Neural crest cell (in vitro differentiated cells): ENCODE measurements at places on chromosomes 7 and 10. TPM values are rescaled to one million over a fixed set of nuclear protein-coding genes. Genes with fewer than 3 reads are reported as not detected.

- no peak for DNase-seq
These were observed 120.7 kb downstream of the COL28A1 start for GRCh38 chr7:7414791-7415603.

DNA sequence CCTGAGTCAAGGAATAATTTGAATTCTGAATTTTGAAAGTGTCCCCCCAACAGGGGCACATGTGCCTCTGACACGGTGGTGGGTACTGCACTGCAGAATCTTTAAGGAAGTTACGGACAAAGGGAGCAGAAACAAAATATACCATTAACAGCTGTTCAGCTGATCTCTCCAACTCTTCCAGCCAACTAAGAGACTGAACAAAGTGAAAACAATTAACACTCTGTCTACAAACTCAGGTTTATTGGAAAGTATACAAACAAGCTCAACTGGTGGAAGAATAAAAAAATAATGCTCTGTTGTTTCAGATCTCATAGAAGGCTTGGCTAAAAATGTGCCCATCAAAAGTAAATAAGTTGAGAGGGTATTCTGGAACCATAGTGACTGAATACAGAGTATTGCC lies 34.4 kb downstream of the ASB4 start:
- no peak for DNase-seq

GRCh38 chr7:90708841-90709317 lies 112.8 kb downstream of the CDK14 start:
- peak; percentile 17 for DNase-seq

GRCh38 chr10:48770561-48771089 lies 86.0 kb downstream of the WDFY4 start:
- no peak for DNase-seq

- no peak for DNase-seq
These were observed 10.2 kb downstream of the LMTK2 start for GRCh38 chr7:98116656-98117461.

- DNase-seq: no peak
These were observed 261.8 kb downstream of the GATA3 start for GRCh38 chr10:8316284-8316683.

- DNase-seq: no peak
These were observed 4.5 kb downstream of the NUDCD3 start for GRCh38 chr7:44486001-44486400.

GRCh38 chr10:11697718-11698527 lies 44.3 kb upstream of the ECHDC3 start:
- DNase-seq: no peak

GRCh38 chr7:32318300-32319011 lies 171.7 kb downstream of the LSM5 start:
- no peak for DNase-seq

DNA sequence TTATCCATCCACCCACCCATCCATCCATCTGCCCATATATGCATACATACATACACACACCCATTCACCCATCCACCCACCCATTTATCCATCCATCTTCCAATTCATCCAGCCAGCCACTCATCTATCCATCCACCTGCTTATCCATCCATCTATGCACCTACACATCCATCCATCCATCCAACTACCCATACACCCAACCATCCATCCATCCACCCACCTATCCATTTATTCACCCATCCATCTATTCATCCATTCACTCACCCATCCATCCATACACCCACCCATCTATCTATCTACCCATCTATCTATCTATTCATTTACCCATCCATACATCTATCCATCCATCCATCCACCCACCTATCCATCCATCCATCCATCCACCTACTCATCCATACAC lies 17.3 kb downstream of the TMEM72 start:
- DNase-seq: no peak

DNA sequence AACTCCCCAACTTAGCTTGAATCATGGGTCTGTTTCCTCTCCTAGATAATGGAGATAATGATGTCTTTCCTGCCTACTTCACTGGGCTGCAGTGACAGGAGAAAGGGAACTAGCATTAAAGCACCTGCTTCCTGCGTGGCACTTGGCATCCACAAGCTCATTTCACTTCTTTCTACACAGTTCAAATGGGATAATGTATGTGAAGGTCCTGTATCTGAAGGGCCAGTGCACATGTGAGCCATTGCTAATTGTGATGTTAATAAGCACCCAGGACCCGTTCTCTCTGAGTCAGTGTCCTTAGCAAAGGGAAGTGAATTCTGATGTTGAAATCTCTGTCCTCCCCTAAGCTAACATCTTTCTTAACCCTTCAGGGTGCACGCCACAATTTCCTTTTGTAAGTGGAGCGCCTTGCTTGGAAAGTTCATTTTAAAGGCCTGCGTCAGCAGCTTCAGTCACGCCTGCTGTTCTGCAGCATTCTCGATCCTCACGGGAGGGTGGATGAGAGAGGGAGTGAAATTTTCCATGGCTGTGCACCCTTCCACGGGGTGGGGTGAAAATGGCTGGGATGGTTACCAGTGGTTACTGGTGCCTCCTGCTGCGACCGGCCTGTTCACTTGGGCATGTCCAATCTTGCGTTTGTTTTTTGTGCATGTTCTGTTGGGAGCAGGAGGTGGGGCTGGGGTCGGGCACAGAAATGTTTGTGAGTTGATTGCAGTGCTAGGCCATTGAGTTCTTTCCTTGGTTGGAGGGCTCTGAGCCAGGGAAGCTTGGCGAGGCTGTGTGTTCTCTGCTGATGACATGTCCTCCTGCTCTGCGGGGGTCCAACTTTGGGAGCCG lies 59.2 kb downstream of the HK1 start:
- no peak for DNase-seq

- DNase-seq: no peak
These were observed 3.7 kb upstream of the UPP1 start for GRCh38 chr7:48085433-48085791.

DNA sequence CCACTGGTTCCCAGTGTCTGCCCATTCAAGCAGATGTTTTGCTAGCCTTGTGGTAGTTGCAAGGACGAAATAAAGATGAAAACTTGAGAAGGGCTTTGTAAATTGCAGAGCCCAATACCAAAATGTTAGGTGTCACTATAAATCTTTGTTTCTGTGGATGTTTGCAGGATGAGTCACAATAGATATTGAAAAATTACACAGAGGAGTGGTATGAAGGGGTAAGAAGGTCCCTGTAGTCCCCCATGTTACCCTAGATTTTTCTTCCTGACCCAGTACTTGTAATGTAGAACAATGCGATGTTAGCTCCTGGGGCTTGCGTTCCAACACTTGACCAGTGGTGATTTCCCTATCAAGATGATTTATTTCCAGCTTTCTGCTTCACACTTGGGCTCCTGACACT lies 102.6 kb upstream of the LYZL1 start:
- no peak for DNase-seq

DNA sequence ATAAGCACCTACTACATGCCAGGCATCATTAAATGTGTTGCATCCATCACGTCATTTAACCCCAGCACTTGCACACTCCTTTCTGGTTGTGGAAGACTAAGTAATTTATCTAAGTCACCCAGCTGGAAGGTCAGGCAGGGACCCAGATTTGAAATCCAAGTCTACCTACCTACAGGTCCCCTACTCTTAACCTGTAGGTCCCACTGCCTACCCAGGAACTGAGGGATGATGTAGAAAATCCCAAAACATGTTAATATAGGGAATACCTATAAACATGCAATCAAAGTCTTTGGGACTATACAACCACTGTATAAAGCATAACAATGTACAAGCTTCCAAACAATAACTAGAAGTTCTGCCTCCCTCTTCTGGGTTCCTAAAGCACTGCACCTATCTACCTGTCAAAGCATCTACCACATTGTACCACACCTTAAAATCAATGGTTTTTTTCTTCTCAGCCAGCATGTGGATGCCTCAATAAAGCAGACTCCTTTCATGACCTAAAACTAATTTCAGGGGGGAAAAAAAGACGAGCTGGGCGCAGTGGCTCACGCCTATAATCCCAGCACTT lies 5.6 kb downstream of the IL6 start:
- no peak for DNase-seq

GRCh38 chr7:115124409-115124939 lies 202.6 kb downstream of the MDFIC start:
- no peak for DNase-seq

GRCh38 chr7:134710854-134711624 lies 64.4 kb downstream of the BPGM start:
- no peak for DNase-seq

DNA sequence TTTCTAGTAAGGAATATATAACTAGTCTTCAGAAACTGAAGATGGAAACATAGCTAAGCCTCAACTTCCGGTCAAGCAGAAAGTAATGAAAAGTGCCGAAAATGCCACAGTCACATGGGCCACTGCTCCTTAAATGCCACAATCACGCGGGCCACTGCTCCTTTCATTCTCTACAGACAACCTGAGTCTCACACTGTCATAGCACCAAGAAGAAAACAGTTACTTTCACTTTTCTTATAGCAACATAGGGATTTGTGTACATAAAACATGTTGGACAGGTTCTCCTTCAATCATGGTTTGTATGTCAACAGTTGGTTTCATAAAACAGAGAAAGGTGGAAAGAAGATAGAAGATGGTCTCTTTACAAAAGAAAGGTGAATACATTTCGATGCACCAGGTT lies 48.6 kb upstream of the NOBOX start:
- no peak for DNase-seq

- no peak for DNase-seq
These were observed 70.6 kb downstream of the KMT2E start for GRCh38 chr7:105084581-105084980.

- no peak for DNase-seq
These were observed 42.3 kb downstream of the DPYSL4 start for GRCh38 chr10:132229096-132229495.

DNA sequence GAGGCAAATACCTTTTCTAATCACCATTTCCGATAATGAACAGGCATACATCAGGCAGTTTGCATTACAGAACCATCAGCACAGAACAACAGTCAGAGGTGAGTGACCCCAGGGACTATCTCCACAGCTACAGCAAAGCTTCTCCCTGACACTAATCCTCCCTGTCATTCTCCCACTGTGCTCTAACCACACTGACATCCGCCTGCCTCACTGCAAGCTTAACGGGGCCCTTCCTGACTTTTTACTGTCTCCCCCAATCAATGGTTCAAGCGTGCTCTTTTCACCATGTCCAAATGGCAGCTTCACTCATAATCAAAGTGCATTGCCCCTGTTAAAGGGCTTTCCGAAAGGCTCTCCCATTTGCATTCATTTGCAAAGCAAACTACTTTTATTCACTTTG lies 196.3 kb downstream of the DNAJC1 start:
- DNase-seq: peak; percentile 36

GRCh38 chr10:124200011-124200410 lies 106.6 kb upstream of the CHST15 start:
- no peak for DNase-seq

DNA sequence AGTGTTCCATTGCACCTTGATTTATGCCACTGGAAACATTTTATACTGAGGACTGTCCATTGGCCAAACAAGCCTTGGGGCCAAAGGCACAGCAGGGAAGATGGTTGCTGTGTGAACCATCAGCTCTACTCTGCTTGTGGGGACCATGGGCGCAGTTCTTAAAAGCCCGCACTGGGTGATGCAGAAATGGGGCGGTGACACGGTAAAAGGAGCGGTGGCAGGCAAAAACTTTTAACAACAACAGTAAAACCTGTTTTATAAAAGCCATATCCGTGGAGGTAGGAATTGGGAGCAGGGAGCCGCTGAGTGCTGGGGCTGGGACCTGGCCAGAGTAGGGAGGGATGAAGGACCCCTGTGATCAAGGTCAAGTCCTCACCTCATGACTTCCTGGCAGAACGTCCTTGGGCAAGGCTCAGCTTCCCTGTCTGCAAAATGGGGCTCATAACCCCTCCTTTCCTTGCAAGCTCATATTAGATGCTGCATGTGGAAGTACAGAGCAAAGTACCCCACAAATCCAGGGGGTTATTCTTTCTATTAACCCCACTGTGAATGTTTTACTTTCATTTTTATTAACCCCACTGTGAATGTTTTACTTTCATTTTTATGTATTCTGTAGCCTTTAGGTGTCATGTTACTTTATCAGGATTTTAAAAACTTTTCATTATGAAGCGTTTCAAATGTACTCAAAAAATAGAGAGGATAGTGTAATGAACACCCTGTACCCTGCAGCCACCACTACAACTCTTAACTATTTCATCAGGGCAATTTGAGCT lies 78.3 kb downstream of the GRK5 start:
- DNase-seq: no peak

GRCh38 chr10:99393683-99394082 lies 36.7 kb downstream of the GOT1 start:
- DNase-seq: no peak

DNA sequence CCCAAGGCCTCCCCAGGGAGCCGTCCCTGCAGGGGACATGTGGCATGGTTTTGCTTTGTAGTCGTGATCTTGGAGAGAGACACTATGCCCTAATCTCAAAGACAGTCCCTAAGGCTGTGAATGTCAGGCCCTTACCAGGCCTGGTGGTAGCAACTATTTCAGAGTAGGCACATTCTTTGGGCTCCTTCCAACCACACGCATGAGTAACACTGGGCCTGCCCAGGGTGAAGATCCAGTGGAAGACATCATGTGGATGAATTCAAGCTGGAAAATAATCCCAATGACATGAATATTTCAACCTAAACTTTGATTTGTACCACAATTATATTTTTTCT lies 39.5 kb upstream of the INSIG1 start:
- no peak for DNase-seq

DNA sequence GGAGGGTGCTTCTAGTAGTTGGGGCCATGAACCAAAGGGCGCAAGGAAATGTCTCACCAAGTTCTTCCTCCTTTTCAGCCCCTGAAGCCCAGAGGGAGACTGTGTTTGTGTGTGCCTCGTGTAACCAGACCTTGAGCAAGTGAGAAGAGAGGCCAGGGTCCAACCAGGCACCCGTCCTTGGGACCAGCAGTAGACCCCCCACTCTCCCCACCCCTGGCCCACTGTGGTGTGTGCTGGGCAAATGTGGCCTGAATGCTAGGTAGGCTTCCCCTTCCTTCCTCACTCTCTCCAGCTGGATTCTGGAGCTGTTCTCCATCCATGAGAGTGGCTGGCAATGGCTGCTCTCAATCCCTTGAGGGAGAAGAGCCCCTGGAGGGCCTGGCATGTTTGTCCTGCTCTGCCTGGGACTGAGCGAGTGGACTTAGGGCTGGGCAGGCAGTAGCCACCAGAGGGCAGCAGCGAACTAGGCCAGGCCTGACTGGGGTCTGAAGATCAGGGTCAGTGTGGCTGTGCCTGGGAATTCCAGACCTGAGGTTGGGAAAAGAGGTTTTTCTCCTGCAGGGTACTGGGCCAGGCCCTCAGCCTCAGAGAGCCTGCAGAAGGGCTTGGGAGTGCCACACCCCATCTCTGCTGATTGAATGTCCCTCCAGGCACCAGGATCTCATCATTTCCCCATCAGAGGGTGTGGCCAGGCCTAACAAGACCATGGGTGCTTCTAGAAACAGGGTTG lies 12.5 kb downstream of the SFRP5 start:
- peak; percentile 82 for DNase-seq

- DNase-seq: no peak
These were observed 36.7 kb downstream of the SPAM1 start for GRCh38 chr7:123961771-123962170.

The RTKN2 gene
- total RNA-seq: 27.5 and 29.2 TPM in 2 replicates

The FBXL13 gene
- total RNA-seq: 2.1 TPM in 2 replicates

The DKK1 gene
- 3.3 and 3.9 TPM in 2 replicates for total RNA-seq

The TRPV6 gene
- 0.07 and 0.16 TPM in 2 replicates for total RNA-seq

The DHTKD1 gene
- total RNA-seq: 55.3 and 56.1 TPM in 2 replicates

The NUDT5 gene
- 88.2 and 90.1 TPM in 2 replicates for total RNA-seq

The THAP5 gene
- 28.2 and 31.9 TPM in 2 replicates for total RNA-seq

The PDLIM1 gene
- total RNA-seq: 20.9 and 26.2 TPM in 2 replicates

The PON1 gene
- not detected in 2 replicates for total RNA-seq

The CYP2C19 gene
- total RNA-seq: not detected in 2 replicates

The RNLS gene
- total RNA-seq: 3.3 and 3.8 TPM in 2 replicates
